ENCODE measurements at places on chromosomes 1 and 21.

- DNase-seq = no peak
These were observed 122.0 kb upstream of the ADGRL2 start for GRCh38 chr1:81678779-81679178.

- DNase-seq = no peak
These were observed 2.5 kb downstream of the CDC42BPA start for GRCh38 chr1:227315629-227316346.

DNA sequence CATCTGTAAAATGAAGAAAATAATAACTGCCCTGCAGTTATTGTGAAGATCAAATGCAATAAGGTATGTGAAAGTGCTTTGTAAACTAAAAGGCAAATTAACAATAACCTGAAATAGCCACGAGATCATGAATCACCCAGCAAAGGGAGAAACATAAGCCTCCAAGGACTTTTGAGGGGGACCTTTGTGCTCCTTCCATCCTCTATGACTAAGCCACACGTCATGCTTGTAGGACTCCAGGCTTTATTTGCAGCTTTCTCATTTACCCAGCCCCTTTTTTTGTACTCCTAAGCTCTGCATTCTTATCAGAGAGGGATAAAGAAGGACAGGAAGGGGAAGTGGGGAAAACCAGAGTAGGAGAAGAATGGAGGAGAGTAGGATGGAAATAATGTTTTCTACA is 115.1 kb downstream of the PROX1 start:
- no peak for DNase-seq

GRCh38 chr1:226939438-226940028 is 561 bp upstream of the COQ8A start:
- no peak for DNase-seq

- no peak for DNase-seq
These were observed 66.7 kb upstream of the ANGPTL3 start for GRCh38 chr1:62530516-62531154.

DNA sequence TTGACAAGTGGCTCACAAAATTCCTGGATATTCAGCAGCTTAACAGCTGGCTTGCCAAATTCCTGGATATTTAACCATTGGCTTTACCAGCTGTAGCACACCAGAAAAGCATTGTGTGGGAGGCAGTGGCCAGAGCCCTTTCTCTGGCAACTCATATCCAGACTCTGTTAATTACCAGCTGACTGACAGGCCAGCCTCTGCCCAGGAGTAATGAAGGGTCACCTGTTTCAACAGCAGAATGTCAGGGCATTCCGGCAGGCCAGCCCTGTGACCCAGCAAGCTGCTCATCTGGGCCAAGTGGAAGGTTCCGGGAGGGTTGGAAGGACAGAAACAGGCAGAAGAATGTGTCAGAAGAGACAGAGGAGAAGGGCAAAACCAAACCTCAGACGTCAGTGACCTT is 35.2 kb upstream of the KIRREL1 start:
- no peak for DNase-seq

DNA sequence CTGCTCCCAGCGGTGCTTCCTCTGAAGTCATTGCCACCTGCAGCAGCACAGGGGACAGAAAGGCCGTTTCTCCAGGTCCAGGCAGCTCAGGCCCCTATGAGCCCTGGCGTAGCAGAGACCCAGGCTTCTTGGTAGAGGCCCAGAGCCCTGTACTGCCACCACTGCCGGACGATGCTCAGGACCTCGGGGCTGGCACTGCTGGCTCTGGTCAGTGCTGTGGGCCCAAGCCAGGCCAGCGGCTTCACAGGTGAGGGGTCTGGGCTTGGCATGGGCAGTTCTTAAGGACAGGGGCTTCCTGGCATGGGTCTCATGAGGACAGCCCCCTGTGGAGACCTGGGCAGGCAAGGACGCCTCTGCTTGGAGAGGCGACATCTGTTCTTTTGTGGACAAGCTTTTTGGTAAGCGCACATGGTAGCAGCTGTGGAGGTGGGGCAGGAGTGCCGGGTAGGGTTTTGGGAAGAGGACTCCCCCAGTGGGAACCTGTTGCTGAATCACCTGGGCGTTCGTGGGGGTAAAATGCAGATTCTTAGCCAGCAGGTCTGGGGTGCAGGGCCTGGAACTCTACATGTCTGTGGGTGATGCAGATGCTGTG is at the start of gene UMODL1:
TSS of gene UMODL1 (plus strand) at position 172 of the 592 bp plus-strand sequence. CDS start at position 172, 0 bp downstream.
- DNase-seq = no peak

DNA sequence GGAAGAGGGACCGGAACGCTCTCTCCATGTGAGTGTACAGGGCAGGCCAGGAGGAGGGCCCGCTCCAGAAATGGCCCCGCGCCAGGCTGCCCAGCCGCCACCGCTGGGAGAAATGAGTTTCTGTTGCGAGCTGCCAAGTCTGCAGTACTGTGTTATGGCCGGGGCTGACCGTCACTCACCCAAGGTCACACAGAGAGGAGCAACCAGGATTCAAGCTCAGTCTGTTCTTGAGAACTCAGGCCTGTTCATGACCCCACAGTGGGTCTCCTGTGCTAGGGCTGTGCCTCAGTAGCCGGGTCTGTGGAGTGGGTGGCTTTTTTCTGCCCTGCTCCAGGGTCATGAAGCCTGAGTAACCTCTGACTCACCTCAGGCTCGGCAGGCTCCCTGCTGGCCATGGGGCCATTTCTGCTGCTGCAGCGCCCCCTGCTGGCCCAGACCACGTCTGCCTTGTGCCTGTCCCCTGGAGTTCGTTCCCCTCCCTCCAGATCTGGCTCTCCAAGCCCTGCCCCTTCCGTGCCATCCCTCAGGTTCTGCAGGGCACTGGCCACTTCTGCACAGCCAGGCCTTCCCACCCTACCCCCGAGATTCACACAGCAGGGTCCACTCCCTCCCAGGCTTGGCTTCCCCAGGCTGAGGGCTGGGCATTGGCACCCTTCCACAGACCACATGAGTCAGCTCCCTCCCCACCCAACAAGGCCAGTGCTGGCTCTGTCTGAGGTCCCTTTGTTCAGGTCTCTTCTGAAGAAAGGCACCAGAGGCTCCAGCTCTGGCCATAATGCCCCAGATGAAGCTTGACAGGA is 51.8 kb downstream of the EDN2 start:
- peak; percentile 42 for DNase-seq

- DNase-seq = no peak
These were observed 39.6 kb downstream of the SHCBP1L start for GRCh38 chr1:182913401-182913800.

DNA sequence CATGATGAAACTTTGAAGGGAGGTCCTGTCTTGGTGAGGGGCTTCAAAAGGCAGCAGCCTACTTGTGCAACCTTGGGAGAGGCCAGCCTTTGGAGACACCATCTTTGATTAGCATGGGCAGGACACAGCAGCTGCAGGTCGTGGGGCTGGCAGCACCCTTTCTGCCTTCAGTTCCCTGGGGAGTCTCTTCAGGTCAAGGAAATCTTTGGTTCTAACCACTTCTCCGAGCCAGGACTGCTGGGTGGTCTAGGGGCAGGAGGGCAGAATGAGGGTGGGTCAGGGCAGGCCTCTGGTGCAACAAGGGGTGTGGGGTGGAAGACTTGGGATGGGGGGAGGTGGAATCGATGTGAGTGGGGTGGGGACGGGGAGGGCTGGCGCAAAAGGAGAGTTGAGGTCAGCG is 269.7 kb downstream of the FOXD2 start:
- no peak for DNase-seq

DNA sequence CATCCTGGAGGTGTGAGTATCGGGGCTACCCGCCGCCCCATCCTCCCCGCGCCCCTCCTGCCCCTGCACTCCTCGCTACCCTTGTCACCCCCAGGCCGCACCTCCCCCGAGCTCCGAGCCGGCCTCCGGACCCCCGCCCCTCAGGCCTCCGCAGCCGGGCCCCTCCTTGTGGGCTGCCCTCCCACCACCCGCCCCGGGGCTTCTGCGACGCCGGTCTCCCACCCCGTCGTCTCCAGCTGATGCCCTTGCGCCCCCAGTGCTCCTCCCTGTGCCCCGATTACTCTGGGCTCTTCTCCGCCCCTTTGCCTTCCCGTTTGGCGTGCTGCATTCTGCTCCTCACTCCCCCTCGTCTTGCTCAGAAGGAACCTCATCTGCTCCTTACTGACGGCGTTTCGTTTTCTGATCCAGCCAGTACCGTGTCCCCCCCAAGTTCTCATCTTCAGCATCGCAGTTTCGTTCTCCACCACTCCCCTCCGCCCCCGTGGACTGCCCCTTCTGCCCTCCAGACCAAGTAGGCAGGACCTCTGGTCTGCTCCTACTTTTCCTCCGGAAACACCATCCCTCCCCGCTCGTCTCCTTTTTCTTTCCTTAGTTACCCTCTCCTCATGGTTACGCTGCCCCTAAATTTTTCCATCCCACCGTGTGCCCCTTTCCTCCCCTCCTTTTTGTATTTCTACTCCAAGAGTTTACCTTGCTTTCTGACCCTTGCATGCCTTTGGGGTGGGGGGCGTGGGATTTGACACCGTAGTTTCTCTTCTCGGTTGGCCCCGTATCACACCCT is 841 bp downstream of the SNX27 start:
- DNase-seq = no peak

DNA sequence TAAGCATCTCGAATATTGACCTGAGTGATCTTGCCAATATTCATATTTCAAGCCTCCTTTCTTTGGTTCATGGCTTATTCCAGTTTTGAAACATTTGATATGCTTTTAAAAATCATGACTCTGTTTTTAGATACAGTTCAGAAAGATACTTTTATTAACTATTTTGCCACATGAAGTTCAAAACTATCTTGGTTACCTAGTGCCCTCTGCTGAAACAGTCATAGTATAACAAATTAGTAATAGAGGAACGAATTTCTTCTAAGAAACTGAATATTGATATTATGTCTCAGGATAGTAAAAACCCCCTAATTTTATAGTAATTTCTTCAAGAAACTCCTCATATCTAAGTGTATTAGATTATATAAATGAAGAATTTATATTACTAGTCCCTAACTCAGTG is 52.6 kb upstream of the RC3H1 start:
- DNase-seq = no peak

- no peak for DNase-seq
These were observed 158.3 kb downstream of the COL24A1 start for GRCh38 chr1:85998105-85998855.

DNA sequence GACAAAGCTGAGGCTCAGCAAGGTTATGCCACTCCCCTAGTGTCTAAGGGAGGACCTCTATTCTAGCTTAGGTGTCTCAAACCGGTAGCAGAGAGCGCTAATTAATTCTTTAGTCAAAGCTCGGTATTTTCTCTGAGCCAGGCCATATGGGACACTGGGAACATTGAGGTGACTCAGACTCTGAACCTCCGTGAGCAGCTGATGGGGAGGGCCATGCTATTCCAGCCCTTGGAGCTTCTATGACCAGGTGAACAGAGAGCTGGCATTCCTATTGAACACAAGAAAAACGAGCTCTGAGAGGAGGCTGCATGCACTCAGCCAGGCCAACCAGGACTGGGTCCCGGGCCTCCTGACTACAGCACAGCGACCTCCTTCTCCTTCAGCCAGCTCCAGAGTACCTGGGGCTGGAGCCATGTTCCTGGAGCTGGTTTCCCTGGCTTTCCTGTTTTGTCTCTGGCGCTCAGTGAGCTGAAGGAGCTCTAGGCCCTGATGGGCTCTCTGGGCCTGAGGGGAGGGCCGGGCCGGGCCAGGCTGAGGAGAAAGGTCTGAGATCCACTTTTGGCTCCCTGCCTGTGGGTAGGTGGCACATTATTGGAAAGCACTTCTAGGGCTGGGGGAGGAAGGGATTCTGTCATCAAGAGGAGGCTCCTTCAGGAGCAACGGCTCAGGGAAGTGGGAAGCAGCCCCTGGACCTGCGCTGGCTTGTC is 37.0 kb downstream of the SLC9A1 start:
- DNase-seq = no peak

DNA sequence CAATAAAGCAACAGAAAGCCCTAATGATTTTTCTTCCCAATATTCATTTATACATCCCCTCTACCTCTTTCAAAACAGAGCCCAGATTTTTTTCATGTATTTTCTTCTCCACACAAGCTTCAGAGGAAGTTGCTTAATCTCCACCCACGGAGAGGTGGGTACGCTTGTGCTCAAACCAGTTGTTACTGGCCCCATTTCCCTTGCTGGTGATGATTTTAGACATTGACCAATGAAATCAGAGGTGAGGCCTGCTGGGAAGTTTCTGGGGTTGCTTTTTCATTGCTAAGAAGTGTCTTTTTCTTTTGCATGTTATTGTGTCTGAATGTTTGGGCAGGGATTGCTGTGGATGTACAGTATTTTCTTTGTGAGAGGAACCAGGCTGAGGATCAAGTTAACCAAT is 448.1 kb upstream of the B3GALT2 start:
- no peak for DNase-seq

DNA sequence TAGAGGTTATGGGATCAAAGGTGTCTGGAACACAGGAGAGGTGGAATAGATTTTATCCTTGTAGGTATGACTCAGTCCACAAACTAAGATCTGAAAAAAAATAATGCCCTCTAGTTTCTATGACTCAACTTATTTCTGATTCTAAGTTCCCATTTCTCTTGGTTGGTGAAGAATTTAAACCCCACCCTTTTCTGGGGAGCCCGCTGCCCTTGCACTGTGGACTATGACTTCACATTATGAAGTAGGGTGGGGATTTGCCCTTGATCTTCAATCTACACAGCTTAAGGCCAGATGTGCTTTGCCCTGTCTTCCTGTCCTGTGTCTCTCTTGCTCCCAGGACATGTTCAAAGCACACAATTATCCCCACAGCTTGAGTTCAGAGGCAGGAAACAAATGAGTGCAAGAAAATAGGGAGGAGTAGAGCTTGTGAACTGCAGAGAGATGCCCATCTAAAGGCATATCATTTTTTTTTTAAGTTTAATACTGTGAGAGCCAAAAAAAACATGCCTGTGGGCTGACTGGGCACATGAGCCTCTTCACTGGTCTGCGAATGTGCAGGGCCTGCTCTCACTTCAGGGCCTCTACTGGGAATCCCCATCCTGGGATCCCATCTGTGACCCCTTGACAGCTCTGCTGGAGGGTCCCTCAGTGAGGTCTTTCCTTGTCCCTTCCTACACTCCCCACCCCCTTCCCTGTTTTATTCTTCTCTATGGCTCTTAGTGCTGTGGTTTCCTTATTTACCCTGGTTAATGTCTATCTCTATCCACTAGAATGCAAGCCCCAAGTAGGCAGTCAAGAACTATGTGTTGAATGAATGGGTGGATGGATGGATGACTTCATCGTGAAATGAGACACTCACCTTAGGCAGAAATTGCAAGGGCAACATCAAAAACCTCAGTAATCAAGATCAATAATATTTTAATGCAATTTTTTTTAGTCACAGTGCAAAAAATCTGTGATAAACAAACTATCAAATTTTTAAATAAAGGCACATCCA is 61.5 kb downstream of the CD58 start:
- no peak for DNase-seq

DNA sequence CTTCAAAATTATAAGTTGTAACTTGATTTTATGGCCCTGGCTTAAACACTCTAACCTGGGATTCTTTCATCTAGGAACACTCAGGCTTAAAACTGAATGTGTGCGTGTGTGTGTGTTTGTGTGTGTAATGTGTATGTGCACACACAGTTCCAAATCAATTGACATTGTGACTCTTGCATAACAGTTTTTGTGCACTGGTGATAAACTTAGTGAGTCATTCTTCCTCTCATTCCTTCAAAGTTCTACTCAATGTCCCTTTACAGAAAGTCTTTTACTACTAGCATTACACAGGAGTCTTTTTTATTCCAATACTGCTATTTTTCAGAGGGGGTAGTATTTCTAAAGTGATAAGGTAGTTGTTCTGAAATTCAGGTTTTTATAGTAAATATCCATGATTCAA is 943.6 kb downstream of the KCNT2 start:
- no peak for DNase-seq

GRCh38 chr1:2787163-2787911 is 14.2 kb downstream of the TTC34 start:
- DNase-seq = no peak

- DNase-seq = no peak
These were observed 42.1 kb downstream of the TRIM33 start for GRCh38 chr1:114468710-114469468.

Measured in NCI-H526 treated with DMSO at 0.1 percent for 48 hours (cell line).